ENCODE measurements at places on chromosomes 11 and 22.

- DNase-seq: no peak
These were observed 8.8 kb downstream of the SCGB2A1 start for GRCh38 chr11:62217191-62217748.

DNA sequence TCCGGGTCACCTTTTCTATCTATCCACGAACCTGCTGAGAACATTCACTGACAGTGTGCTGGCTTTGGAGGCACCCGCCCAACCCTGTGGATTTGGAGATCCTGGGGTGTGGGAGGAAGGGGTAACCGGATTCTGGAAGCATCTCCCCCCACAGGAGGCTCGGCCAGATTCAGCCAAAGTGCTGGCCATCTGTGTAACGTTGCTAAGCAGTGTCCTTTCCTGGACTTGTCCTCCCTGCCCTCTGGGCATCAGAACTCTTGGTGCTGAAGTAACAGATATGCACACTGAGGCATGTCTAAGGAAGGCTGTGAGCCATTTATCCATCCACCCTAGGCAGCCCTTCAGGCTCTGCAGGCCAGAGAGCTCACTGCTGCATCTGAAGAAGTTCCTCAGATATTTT lies 85.7 kb downstream of the SNX19 start:
- DNase-seq: no peak

GRCh38 chr11:68838572-68838964 lies 3.1 kb downstream of the CPT1A start:
- DNase-seq: no peak

GRCh38 chr11:35390737-35391682 lies 28.3 kb downstream of the SLC1A2 start:
- peak; percentile 25 for DNase-seq

DNA sequence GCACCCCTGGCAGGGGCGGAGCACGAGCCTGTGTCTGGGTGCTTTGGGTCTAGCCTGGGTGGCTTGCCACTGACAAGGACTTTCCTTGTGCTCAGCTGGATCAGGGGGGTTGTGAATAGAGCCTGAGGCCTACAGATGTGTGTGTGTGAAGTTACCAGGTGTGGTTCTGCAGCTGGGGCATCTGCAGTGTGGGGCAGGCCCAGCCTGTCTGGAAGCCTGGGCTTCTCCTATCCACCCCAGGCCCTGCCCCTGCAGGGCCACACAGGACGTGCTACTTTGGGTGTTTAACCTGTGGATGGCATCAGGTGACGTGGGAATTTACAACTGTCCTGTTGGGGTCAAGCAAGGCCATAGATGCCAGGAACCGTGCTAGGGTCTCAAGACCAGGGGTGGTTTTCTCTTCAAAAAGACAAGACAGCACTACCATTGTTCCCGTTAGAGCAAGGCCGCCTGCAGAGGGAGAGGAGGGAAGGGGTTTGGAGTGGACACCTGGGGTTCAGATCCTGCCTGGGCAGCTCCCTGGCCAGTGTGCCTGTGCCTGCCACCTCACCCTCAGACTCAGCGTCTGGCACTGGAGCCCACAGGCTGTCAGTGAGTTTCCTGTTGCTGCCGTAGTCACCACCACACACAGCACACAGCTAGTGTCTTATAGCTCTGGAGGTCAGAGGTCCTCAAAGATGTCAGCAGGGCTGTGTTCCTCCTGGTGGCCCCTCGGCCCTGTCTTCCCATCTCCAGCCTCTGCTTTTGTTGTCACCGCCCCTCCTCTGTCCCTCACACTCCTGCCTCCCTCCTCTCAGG lies 31.6 kb downstream of the CTTN start:
- DNase-seq: no peak

GRCh38 chr11:12949453-12949852 lies 59.7 kb upstream of the RASSF10 start:
- DNase-seq: no peak

- DNase-seq: no peak
These were observed 1571.2 kb upstream of the RAG2 start for GRCh38 chr11:38169286-38169685.

- DNase-seq: no peak
These were observed 124.5 kb upstream of the TMEM45B start for GRCh38 chr11:129691142-129691541.

GRCh38 chr22:29310863-29311339 lies 4.5 kb downstream of the GAS2L1 start:
- DNase-seq: peak; percentile 93

GRCh38 chr22:24435861-24436371 lies 8.5 kb downstream of the ADORA2A start:
- peak; percentile 43 for DNase-seq

GRCh38 chr11:66388780-66389386 lies 17.3 kb upstream of the SLC29A2 start:
- peak; percentile 29 for DNase-seq

DNA sequence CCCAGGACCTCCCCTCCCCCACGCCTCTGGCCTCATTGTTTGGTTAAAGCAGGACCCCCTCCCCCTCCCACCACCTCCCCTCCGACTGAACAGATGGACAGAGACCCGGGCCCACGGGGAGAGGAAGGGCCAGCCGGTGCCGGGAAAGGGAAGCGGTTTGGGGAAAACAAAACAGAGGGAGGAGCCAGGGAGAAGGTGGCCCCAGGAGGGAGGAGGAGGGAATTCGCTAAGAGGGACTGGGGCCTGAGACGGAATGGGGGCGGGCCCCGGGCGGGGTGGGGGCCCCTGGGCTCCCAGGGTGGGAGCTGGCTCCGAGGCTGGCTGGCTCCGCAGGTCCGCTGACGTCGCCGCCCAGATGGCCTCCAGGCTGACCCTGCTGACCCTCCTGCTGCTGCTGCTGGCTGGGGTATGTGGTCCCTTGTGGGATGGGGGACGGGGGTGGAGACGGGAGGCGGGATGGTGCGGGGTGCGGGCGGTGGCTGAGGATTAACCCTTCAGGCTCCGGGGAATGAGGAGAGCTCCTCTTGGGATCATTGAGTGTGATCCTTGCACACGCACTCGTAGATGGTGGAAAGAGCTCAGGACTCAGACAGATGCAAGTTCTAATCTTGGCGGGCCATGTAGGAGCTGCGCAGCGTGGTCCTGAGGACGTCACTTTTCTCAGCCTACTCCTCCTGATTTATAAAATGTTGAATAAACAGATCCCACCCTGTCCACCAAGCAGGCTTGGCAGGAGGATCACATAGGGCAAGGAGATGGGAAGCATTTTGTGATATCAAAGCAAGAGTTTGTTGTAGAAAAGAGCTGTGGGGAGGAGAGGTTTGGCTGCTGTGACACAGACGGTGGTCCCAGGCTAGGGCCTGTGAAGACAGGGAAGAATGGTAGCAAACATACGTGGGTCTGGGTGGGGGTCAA lies 688 bp downstream of the SERPING1 start:
- DNase-seq: no peak

GRCh38 chr22:19526076-19526701 lies 2.0 kb upstream of the CLDN5 start:
- DNase-seq: no peak

DNA sequence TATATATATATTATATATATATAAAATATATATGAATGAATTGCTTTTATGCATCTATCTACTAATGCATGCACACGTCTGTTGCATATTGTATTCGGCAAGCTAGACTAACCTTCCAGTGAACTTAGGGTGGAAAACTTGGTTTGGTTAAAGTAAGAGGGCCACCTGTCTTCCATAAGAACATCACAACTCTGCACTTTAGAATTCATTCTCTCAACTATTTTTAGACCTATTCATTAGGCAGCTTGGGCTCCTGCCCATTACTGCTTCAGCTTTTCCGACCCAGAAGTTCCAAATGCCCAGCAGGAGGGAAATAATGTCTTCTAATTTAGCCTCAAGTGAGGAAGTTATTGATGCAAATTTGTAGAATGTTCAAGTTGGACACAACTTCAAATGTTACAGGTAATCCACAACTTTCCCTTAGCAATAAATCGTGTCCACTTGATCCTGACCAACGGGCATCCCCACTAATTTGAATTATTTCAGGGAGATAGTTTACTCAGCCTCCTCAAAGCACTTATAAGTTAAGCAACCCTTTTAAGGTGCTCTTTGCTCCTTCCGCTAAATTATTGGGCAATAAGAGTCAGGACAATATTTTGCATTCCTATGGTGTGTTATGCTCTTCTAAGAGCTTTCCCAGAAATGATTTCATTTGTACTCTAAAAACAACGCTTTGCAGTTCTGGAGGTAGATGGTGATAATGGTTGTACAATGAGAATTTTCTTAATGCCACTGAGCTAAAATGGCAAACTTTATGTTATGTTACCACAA lies 132.3 kb downstream of the OPCML start:
- no peak for DNase-seq

- DNase-seq: no peak
These were observed 39.4 kb downstream of the ZBTB16 start for GRCh38 chr11:114098927-114099326.

GRCh38 chr11:131481303-131481702 lies 110.9 kb downstream of the NTM start:
- DNase-seq: no peak

DNA sequence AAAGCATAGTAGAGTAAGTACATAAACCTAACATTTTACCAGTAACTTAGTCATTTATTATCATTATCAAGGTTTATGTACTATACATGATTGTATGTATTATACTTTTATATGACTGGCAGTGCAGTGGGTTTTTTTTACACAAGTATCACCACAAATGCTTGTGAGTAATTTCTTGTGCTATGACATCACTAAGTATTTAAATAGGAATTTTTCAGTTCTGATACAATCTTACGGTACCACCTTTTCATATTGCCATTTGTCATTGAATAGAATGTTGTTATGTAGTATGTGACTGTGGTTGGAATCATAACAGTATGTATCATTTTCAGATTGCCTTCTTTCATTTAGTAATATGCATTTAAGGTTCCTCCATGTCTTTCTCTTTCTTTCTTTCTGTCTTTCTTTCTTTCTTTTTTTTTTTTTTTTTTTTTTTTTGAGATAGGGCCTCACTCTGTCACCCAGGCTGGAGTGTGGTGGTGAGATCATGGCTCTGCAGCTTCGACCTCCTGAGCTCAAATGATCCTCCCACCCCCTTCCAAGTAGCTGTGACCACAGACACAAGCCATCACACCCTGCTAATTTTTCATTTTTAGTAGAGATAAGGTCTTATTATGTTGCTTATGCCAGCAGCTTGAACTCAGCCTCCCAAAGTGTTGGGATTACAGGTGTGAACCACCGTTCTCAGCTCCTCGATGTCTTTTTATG lies 18.6 kb downstream of the ATM start:
- DNase-seq: no peak

GRCh38 chr11:132379540-132379939 lies 1009.1 kb downstream of the NTM start:
- no peak for DNase-seq

GRCh38 chr11:1822648-1823375 lies 12.0 kb upstream of the SYT8 start:
- no peak for DNase-seq

GRCh38 chr11:112564228-112564955 lies 303.7 kb upstream of the PLET1 start:
- DNase-seq: no peak

GRCh38 chr11:67289651-67290479 lies 762 bp downstream of the ANKRD13D start:
- DNase-seq: no peak

- DNase-seq: no peak
These were observed 9.7 kb downstream of the ADORA2A start for GRCh38 chr22:24437091-24437490.

GRCh38 chr11:27216270-27217149 lies 146.5 kb downstream of the CCDC34 start:
- DNase-seq: no peak

- no peak for DNase-seq
These were observed 190.2 kb downstream of the SWAP70 start for GRCh38 chr11:9853929-9854552.

- no peak for DNase-seq
These were observed 66.9 kb downstream of the GAB2 start for GRCh38 chr11:78350646-78351165.

DNA sequence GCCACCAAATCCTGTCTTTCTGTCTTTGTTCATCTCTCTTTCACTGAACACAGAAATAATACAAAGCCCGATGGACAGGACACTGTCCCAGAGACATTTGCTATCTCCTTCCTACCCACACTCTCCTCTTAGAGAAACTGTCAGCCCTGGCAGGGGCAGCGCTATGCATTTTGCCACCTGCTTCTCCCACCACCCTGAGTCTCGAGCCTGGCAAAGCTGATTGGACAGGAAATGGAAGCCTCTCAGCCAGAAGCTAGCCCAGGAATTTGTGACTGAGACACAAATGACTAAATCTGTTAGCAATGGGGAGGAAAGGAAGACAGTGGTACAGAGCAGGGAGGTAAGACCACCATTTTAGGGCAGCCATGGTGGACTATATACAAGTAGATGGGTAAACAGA lies 14.9 kb upstream of the GALNT18 start:
- DNase-seq: no peak

GRCh38 chr11:122394313-122394712 lies 261.2 kb upstream of the UBASH3B start:
- no peak for DNase-seq

GRCh38 chr11:40732132-40732531 lies 727.3 kb downstream of the LRRC4C start:
- no peak for DNase-seq

DNA sequence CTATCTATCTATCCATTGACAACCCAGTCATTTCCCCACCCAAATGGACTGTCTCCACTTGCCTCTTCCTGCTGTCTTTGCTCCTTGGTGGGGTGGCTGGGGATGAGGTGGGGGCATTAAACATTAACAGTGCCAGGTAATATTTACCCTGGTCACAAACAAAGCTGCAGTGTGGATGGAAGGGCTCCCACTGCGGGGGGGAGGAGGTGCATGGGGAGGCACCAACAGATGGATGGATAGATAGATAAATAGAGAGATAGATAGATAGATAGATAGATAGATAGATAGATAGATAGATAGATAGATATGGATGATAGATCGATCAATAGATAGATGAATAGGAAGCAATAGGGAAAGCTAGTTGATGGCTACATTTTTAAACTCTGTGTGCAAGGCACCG lies 2.3 kb upstream of the FXYD2 start:
- DNase-seq: no peak
